Neural progenitor cell (in vitro differentiated cells): ENCODE measurements at places on chromosomes 2 and 18. TPM values are rescaled to one million over a fixed set of nuclear protein-coding genes. Genes with fewer than 3 reads are reported as not detected.

The SCN3A gene
- total RNA-seq = 0.40 TPM in 1 of 2 replicates, not detected in the other

The TMEM87B gene
- 16.0 and 34.4 TPM in 2 replicates for total RNA-seq

The SNED1 gene
- total RNA-seq = 0.11 and 0.31 TPM in 2 replicates

The GULP1 gene
- 96.6 and 154 TPM in 2 replicates for total RNA-seq

DNA sequence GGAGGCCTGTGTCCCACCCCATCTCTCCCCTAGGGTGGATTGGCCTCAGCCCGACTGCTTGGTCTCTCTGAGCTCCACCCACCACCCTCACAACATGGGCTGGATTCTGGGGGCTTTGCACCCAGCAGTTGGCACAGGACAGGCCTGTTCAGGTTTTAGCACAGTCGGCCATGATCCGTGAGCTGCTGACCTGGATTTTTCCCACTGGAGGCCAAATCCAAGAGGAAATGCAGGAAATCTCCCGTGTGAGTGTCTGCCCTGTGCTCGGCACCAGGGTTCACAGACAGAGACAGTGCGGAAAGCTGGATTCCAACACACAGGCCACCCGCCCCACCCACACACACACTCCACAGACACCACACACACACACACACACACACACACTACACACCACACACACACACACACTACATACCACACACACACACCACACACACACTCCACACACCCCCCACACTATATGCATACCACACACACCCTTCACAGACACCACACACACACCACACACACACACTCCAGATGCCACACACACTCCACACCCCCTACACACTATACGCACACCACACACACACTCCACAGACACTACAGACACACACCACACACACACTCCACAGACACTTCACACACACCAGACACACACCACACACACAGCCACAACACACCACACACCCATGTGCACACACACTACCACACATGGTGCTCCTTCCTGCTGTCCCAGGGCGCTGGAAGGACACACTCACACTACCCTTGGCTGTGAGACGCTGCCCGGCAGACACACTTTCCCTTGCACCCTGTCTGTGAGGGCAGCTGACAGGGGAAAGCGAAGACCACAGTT lies 14.1 kb downstream of the MBP start:
- no peak for DNase-seq

GRCh38 chr2:207200136-207200535 lies 34.4 kb upstream of the KLF7 start:
- peak; percentile 85 for DNase-seq

DNA sequence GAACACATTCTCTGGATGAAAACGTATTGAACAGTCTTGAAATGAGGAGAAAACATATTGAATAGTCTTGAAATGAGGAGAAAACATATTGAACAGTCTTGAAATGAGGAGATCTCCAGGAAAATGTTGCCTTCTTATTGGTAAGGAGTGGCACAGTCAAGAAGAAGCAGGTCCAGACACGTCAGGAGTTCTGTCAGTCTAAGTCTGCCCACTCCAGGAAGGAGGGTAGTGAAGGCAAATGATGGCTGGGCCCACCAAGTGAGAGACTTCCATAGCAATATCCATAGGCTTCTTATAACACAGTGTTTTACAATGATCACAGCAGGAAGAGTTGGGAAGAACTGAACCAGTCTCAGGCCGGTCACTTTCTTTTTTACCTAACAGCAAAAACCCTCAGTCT lies 316.2 kb downstream of the ETAA1 start:
- DNase-seq = no peak

DNA sequence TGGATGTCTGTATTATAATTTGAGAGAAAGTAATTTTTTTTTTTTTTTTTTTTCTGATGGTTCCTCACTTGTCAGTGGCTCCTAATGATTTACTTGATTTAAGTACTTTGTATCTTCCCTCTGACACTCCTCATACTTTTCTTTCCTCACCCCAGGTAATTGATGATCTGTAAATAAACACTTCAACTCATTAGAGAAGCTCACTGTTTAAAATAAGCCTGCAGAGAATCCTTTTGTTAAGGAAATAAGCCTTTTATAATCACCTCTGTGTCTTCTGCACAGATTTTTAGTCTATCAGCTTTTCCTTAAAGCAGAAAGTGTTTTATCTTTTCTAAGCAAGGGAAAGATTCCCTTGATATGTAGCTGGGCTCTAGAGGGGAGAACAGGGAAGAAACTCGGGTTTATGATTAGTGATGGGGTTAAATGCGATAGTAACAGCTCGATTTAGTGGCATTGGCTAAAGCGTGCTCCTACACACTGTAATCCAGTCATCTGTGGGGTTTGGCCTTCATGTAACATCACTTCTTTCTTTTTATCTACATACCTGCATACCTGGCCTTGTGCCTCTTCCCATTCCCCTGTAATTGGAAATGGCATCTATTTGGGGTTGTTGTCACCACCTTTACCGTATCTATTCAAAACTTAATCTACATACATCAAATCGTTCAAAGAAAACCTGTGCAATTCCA lies 60.1 kb upstream of the LRRTM1 start:
- peak; percentile 36 for DNase-seq

DNA sequence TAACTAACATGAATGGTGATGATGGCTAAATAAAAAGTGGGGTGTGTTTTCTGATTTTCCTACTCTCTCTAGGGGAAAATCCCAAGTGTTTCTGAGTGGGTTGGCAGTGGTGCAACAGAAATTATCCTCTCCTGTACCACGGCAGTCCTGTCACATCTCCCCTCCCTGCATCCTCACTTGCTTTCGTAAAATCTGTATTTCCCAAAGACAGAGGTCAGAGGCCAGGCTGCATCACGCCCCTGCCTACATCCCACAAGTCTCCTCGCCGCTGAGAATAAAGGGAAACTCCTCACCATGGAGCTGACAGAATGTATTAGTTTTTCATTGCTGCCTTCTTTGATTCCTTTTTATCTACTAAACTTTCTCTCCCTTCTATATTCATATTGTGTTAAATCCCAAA lies 13.1 kb downstream of the FBLN7 start:
- no peak for DNase-seq

DNA sequence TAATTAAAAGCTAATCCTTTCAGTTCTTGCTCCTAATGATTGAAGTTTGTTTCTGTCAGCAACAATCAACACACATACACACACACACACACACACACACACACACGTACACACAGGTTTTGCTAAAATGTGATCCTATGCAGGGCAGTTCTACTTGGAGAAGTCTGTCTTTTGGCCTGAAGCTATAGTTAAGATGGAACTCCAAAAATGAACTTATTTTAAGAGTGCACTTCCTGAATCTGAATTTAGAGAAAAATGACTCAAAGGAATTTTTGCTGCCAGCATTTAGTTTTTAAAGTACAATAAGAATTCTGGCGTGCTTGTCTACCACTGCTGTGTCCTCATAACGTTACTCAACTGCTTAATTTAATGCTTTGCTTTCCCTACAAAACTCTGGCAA lies 6.6 kb downstream of the GALNT5 start:
- no peak for DNase-seq
